Stimulated activated CD4-positive, alpha-beta T cell treated with anti-CD3 and anti-CD28 coated beads, Interleukin-4, amount 100 ng/mL, for 1 hour (primary cell): ENCODE measurements at places on chromosomes 2 and 18.

DNA sequence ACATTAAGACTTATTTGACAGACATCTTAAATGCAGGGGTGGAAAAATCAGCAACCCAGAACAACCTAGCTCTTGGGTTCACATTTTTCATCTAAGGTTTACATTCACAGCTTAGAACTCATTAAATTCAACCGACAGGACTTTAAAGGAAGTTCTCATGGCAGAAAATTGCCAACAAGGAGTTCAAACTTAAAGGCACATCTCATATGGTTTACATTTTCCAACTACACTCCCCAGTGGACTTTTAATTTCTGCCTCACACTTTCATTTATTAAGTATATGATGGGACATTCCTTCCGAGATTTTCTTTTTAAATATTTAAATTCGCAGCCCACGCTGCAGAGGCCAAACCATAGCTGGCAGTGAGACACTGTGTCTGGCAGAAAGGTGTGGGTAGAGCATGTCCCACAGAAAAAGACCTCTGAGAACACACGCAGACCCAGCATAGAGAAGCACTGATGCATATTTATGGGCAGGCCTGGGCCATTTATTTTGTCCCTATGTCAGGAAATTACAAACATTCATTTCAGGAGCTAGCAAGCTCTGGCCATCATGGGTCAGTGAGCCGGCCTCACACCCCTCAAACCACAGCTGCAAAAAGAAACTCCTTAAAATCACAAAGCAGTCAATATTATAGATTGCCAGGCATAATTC lies 46.3 kb downstream of the STK39 start:
- DNase-seq, result no peak

DNA sequence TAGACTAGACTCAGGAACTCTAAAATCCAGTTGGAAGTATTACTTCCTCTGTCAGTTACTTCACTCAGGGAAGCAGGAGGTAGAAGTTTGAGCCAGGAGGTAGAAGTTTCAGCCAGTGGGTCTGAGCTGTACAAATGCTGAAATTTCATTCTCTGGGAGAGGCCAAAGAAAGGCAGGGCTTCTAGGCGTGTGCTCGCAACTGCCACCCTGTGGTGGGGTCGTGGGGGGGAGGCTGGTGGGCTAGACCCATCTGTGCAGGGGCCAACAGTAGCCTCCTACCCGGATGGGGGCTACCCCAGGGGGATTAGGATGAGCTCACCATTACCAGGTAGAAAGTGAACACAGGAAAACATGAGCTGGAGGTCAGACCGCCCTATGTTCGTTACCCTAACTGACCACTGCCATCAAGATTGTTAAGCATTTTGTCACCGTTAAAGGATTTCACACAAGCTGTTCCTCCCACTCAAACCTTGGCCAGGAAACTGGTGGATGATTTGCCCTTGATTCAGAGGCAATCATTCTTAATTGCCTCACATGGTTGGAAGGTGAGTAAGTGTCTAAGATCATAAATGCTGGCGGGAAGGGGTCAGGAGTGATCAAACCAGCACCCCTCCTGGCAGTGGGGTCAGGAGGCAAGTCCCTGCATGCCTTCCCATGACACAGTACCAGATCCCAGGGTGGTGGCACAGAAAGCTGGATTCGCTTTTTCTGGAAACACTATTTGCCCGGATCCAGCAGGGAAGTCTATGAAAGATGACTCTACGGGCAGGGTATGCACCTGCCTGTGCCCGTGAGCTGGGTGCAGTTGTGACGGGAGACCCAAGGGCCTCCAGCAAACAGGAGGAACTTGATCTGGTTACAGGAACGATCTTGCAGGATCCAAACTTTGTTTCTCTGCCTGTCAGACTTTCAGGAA lies 5.2 kb upstream of the FHL2 start:
- DNase-seq, result no peak

- DNase-seq, result no peak
Measured at GRCh38 chr18:79274823-79275222, 120.9 kb upstream of the NFATC1 start.

- no peak for DNase-seq
Measured at GRCh38 chr18:9513971-9514512, 38.7 kb downstream of the RALBP1 start.

- no peak for DNase-seq
Measured at GRCh38 chr2:127638361-127639110, 7.4 kb upstream of the GPR17 start.

DNA sequence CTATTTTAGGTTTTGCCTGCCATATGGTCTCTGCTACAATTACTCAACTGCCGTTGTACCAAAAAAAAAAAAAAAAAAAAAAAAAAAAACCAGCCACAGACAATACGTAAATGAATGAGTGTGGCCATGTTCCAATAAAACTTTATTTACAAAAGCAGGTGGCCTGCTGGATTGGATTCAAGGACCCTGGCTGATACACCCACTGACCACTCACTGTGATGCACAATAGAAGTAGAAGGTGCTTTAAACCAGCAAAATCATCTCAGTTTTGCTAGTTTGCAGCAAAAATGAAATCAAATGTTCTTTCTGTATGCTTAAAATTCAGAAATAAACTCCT lies 137.4 kb downstream of the AKAIN1 start:
- no peak for DNase-seq

DNA sequence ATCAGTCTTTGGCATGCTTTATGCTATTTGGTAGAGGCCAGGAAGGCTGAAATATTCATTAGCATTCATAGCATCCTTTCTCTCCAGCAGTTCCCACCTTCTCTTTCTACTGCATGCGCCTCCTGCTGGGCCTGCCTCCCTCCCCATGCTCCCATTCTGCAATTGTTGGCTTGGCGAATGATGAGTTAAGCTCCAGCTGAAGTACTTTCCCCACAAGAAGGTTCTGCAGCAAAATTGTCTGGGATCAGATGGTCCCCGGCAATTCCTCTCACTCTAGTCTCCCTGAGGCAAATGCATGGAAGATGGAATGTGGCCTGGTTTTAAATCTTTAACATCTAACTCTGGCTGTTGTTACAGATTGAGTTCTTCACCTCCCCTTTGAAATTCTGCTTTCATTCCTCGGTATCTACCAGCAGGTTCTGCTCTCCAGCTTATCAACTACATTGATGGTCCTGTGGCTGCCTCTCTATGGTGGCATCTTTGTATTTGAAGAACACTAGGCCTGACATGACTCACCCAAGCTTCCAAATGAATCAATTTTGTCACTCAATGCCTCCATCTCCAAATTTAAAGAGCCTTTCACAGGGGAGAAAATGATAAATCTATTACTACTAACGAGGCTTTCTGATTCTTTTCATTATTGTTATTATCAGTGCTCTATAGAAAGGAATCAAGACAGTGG lies 55.9 kb downstream of the KCTD18 start:
- DNase-seq, result no peak

GRCh38 chr18:46449033-46449432 lies 208.0 kb downstream of the LOXHD1 start:
- no peak for DNase-seq

GRCh38 chr2:159456500-159457426 lies 159.6 kb downstream of the BAZ2B start:
- no peak for DNase-seq

- DNase-seq, result no peak
Measured at GRCh38 chr18:53360501-53361443, 863.7 kb downstream of the MBD2 start.

GRCh38 chr2:179344970-179345369 lies 80.3 kb upstream of the SESTD1 start:
- no peak for DNase-seq

DNA sequence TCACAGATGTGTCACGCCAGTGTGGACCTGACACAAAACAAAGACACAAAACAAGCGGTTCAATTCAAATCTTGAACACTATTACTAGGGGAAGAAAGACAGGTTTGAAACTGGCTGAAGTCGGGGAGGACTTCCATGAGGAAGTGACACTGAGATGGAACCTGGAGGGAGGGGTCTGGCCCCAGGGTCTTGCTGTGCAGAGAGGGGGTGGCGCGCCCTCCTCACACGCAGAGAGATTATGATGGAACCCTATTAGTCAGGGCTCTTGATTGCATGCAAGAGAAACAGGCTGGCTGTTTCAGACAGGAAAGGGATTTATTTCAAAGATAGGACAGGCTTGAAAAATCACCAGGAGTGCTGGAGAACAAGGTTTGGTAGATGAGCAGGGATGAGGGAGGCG lies 363.6 kb upstream of the HS6ST1 start:
- no peak for DNase-seq

DNA sequence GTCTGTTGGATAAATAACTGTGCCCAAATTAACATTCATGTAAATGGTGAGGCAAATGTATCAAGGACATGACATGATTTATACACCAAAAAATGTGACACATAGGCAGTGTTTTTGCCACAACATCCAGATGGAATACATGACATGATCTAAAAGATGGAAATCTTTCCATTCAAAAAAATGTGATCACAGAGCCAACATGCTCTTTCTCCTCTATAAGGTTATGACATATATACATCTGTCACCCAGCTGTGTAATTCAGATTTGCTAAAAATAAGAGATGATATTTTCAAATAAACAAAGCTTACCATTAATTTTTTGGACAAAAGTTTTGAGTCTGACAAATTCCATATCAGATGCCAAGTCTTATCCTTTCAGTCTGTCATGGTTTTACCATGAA lies 95.5 kb upstream of the COL3A1 start:
- DNase-seq, result no peak

DNA sequence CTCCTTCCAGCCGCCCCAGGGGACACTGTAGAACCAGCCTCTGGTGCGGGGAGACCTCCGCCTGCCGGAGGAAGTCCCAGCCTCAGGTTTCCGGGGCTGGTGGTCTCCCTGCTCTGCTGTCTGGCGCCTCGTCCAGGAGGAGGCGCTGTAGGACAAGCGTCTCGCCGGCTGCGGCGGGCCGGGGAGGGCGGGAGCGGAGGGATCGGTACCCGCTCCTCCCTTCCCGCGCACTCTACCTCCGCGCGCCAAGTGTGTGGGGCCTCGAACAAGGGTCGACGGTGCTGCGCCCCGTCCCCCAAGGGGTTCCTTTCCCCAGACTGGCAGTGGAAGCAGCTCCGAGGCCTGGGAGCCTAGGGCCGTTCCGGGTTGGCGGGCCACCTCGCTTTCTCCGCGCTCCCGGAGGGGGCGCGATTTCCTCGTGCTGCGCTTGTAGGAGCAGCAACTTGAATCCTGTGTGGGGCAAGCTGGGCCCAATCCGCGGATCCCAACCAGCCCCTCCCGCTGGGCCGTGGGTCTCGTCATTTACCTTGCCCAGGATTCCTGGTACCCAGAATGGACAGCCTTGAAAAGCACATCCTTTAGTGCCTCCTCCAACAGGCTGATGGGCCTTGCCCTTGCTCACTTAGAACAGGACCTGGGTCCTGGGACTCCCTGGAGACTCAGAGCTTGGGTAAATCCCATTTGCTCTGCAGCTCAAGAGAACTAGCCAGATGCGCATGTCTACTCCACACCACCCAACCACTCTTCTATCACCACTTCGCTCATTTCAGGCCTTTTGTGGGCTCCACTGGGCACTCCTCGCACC lies 10.6 kb upstream of the HOXD4 start:
- DNase-seq, result peak; percentile 66

DNA sequence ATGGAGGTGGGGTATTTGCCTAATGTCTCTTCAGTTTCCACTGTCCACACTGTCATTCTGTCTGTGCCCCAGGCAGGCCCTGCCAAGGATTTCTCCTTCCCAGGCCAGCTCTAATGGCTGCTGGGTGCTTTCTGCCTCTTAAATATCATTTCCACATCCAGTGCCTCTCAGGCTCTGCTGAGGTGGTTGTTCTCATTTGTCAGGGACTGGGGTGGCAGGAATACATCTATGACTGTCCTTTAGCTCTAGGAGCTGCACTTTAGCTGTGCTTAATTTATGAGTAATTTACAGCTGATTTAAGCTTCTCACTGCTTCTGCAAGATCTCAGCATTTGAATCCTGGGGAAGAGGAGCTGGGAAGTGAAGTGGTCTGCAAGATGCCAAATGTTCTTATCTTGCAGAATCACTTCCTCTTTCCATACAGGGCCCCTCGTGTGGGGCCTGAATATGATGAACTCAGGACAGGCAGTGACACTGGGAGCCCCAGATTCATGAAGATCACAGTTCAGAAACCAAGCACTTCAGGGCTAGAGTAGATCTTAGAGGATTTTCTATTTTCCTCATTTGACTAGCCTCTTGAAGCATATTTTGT lies 150.2 kb downstream of the FSHR start:
- DNase-seq, result no peak
